ENCODE measurements at places on chromosomes 7 and 10.
A peak's percentile ranks its signal among the peaks of the same experiment; 100 is the strongest.

DNA sequence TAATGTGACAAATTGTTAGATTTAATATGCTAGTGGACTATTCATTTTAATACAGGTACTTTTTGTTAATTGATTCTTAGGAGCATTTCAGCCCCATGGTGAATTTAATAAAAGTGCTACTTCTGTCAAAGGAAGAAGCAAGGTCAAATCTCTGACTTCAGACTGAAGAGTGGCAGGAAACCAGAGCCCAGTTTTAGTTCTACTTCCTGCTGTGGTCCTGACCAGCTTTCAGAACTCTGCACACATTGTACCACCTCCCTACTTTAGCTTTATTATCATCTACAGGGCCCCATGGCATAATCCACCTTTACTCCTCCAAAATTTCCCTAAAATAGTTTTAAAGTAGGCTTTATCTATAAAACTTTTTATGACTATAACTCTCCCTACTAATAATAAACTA is 33.7 kb downstream of the CTTNBP2 start:
- DNase-seq, result no peak

GRCh38 chr10:49740346-49741107 is 21.6 kb downstream of the OGDHL start:
- DNase-seq, result no peak

GRCh38 chr7:86152926-86153325 is 490.8 kb upstream of the GRM3 start:
- DNase-seq, result no peak

GRCh38 chr7:77482015-77482414 is 55.1 kb upstream of the PTPN12 start:
- no peak for DNase-seq

- DNase-seq, result no peak
Measured at GRCh38 chr10:49297818-49298670, 926 bp upstream of the C10orf71 start.

DNA sequence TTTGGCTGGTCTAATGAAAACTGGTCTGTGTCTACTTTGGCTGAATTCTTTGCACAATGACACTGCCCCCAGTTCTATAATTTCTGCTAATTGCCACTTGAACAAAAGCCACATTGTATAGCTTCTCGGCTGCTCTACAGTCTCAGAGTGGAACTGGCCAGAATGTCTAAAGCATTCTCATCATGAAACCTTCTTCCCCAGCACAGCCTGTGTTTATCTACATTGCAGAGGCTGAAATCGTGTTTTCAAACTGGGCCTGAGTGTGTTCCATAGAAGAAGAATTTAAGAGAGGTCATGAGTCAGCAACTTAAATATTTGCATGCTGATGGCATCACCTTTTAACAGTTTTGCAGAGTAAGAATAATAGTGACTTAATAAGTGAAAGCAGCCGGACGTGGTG is 177.2 kb downstream of the BUB3 start:
- no peak for DNase-seq

DNA sequence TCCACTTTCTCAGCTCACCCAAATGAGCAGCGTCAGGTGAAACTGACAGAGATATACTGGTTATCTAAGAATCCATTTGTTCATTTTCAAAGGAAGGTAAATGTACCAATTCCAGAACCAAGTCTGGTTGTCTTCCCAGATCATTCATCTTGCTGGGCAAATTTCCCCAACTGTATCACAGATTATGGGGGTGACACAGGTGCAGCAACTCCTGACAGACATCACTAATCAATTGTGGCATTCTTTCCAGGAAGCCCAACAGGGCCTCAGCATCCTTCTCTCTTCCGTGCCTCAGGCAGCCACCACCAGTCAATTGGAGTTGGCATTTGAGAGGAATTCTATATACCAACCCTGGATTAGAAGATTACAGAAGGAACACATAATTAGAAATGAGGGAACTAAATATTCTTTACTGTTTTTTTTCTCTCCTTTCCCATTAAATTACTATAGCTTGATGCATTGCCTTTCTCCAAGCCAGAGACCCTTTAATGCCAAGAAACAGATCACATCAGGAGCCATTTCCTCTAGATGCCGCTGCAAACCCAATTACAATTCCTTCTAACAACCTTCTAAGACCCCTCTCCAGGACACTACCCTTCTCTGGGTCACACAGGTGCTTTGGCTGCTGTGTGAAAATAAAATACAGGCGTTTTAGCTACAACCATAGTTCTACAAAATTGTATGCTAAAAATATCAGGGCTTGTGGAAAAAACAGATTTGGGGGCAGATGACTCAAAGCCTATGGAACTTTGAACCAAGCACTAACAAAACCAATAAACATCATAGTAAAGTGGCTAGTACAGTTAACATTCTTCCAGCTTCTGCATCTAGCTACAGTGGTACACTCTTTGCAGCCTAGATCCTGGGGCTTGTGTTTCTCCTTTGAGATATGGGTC is 291.6 kb downstream of the RNLS start:
- no peak for DNase-seq

- DNase-seq, result no peak
Measured at GRCh38 chr10:18650404-18650997, 886 bp downstream of the NSUN6 start.

DNA sequence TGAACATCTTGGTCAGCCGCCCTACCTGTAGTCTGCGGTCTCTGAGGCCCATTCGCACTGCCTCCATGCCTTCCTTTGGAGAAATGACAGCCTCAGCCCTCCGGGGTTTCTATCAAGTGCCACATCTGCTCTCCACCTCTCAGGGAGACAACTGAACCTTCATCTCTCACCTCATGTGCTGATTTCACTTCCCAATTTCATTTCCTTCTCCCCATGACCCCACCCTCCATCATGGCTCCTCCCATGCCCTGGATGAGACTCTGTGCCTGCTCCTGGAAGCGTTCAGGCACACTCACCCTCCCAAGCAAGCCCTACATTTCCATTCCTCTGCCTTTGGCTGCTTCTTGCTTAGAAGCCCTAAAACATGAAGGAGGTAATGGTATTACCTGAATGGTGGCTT is 7.8 kb upstream of the SCD start:
- DNase-seq, result no peak

DNA sequence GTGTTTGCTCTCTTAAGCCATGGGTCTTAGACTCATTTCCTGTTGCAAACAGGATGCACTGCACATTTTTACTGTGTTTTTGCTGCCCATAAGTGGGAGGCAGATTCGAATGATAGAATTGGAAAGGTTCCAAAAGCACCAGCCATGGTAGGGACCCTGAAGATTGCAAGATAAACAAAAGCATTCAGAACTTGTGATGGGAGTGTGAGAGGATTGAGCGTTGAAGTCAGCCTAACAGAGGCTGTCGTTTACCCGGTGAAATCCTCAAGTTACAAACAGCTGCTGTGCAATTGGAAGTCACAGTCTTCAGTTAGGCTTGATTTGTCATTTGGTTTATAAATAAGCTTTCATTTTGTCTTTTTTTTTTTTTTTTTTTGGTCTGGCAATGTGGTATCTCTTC is 192.7 kb upstream of the MKI67 start:
- no peak for DNase-seq

- no peak for DNase-seq
Measured at GRCh38 chr10:62528441-62528840, 154.3 kb downstream of the ZNF365 start.

DNA sequence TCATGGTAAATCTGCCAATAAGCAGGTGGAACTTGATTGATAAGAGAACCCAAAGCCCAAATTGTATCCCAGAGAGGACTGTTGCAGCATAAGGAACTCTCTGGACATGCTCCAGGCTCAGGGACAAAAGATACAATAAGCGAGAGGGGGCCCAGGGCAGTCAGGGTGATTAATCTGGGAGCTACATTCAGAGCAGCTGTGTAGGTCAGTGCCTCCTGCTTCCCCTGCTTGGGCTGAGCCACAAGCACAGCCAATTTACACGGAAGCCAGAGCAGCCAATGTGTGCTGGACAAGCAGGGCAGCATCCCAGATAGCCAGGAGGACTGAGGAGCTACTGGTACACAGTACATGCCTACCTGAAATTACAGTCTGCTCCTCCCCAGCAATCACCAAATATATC is 24.2 kb downstream of the MYPN start:
- DNase-seq, result no peak

DNA sequence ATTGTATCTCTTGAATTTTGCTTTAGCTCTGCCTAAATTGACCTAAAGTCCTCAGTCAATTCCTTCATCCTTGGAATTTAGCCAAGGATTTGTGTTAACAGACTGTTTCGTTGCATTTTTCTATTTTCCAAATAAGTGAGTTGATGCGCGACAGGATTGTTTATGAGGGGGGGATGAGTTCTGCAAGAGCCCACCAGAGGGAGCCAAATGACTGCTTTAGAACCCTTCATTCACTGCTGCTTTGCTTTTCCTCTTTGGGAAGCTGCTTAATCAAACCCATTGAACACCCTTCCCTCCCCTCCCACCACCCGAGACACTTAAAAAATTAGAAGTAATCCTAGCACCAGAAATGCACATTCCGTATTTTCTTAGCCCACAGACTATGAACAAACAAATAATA is 33.7 kb upstream of the PTF1A start:
- DNase-seq, result peak; percentile 21

GRCh38 chr10:77240706-77241349 is 396.8 kb downstream of the KCNMA1 start:
- DNase-seq, result no peak

DNA sequence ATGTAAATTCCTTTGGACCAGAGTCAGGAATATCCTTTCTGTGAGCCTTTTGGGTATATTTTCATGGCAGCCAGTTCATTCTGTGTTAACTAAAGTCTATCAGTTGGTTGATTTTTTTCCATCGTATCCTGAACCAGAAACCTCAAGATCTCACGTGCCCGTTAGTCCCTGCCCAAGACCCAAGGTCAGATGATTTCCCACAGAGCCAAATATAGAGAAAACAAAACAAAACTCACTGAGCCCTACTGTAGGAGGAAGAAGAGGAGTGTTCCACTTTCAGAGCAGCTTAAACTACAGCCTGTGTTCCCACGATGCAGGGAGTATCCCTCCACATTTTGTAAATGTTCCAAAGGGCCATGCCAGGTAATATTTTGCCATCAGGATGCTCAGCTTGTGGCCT is 96.0 kb upstream of the ADO start:
- no peak for DNase-seq

DNA sequence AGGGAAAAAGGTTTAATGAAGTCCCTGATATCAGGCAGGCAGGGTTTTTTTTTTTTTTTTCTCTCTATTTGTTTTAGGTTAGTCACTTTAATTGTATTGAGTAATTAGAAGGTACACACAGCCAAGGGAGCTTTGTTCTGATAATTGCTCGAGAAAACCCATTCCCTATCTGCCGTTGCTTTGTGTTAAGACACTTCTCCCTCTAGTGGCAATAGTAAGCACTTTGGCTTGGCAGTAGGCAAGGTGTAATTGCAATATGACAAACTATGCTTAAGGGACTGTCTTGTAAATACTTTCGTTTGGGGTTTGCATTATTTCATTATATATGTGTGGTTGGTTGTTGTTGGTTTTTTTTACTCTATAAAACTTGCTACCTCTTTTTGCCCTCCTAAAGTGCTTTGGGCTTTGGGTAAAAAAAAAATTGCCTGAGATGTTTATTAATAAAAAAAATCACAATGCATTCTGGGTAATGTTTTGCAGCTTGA is 113.4 kb downstream of the BTRC start:
- peak; percentile 48 for DNase-seq

DNA sequence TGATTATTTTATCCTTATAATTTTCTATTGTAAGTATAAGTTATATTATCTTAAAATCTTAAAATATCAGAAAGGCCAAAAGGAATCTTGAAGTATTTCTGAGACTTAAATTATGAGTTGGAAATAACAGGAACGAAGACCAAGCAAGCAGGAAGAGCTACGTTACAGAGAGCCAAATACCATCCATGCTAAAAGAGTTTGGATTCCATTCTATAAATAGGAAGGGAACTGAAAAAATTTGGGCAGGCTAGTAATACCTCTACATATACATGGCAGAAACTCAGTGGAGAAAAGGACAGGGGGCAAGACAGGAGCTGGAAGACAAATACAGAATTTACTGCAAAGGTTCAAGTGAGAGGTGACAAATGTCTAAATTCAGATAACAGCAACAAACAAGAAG is 16.7 kb downstream of the ITGB1 start:
- DNase-seq, result no peak

DNA sequence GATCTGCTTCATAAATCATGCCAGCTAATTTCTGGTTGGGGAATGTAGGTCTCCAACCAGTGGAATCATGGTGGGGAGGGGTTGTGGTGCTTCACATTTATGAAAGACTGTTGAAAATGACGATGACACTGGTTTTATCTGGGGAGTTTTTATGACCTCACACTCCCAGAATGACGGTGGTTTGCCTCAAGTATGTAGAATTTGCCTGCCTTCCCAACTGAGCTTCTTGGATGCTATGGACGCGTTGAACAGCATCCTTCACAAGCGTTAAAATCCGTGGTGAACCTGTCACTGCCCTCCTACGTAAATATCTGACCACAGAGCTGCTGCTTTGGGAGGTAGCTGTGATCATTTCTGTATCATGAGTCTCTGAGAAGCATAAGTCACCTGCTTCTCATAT is 3.3 kb downstream of the INSYN2A start:
- DNase-seq, result no peak

GRCh38 chr10:71294856-71295255 is 24.2 kb upstream of the SLC29A3 start:
- no peak for DNase-seq

GRCh38 chr7:84497873-84498272 is 303.3 kb upstream of the SEMA3A start:
- DNase-seq, result no peak

DNA sequence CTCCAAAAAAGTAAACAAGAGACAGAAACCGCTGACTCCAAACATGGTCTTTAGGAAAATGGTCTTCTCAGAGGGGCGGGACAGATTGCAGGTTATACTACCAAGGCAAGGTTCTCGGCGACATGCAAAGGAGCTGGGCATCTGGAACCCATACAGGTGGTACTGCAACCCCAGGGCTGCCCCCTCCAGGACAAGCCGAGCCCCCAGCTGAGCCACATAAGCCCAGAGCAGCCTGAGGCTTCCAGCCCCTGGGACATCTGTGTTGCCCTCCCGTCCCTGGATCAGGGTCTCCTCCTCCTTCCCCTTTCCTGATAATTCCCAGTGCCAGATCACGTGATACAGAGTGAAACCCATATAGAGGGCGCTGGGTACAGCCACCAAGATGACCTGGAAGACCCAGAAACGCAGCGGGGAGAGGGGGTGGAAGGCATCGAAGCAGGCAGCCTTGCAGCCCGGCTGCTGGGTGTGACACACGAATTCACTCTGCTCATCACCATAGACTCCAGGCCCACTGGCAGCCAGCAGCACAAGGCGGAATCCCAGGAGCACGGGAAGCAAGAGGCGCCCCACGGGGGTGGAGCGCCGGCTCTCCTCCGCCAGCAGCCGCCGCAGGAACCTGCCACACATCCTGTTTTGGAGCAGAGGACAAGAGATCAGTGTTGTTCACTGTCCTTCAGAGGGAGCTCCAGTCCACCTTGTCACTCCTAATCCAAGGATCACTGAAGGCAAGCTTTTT is at the start of gene GJC3:
TSS of gene GJC3 (minus strand) at position 627 of the 736 bp plus-strand sequence. CDS start at position 627, 0 bp downstream.
- DNase-seq, result peak; percentile 66

DNA sequence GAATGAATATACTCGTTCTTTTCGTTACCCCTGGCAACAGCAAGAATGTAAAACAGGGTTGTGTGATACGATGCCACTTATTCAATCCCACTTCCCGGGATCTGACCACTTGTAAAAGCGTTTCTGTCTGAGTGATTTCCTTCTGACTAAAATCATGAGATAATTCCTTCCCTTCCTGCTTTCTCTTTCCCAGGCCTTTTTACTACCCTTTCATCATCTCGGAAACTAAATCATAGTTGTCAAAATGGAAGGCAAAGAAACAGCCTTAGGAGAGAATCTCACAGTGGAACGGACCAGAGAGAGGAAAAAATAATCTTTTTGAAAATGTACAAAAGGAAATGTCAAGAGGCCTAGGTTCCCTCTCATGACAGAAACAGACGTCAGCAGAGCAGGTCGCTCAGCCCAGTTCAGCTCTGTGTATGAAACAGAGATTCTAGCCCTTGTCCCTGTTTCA is 29.8 kb downstream of the DIP2C start:
- DNase-seq, result no peak

Measured in GDM1 (cell line).